Prostate gland (tissue), 2 donors: ENCODE measurements at places on chromosomes 7 and 10. TPM values are rescaled to one million over a fixed set of nuclear protein-coding genes. Genes with fewer than 3 reads are reported as not detected.

- DNase-seq = no peak
Observed at GRCh38 chr7:44624318-44624717, 17.9 kb downstream of the OGDH start.

DNA sequence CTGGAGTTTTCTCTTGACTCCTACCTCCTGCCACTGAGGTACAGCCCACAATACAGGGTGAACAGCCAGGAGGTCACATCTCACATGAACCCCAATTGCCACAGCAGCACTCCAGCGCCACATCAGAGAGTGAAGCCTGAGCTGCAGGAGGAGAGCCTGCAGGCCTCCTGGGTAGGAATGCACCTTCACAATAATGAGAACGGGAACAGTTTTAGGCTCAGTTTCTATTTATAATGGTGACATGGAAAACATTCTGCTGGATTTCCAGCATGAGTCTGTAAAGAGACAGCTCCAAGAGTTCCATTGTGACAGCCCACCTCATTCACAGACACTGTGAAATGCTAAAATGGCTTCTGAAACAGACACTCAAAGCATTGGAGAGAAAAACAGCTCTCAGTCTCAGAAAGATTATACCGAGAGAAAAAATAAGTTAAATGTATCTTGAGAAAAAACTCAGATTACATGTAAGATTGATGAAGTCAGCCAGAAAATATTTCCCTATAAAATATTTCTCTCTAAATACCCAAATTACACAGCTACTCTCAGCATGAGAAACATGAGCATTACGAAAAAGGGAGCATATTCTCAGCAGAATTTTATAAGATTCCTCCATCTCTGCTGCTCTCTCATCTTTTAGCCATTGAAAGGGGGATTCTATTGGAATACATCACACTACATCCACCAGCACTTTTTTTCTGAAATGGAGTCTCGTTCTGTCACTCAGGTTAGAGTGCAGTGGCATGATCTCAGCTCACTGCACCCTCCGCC lies 11.3 kb downstream of the ZNF680 start:
- no peak for DNase-seq

DNA sequence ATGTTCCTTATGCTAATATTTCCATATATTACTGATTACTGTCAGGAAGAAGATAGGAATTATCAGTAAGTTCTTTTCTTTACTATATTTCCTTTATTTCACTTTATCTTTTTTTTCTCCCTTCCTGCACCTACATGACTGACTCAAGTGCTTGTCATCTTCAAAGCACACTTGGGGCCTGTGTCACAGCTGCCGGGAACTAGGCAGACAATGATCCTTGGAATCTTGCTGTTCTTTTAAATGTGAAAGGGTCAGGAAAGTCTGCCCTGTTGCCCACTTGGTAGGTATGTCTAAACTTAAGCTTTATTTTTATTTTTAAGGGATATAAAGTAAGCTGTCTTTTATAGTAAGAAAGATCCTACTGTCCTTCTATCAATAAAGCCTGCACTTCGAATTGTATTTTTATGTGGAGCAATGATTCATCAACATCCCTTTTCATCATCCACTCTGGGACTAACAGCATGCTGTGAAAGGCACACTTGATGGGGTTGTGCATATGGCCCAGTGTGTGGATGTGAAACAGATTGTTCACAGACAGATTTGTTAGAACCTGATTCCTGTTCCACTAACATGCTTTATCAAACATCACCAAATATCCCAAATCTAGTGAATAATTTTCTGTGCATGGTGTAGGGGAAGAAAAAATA lies 556.9 kb downstream of the DNAJB9 start:
- no peak for DNase-seq

- DNase-seq = no peak
Observed at GRCh38 chr7:44985900-44986217, 7.0 kb upstream of the MYO1G start.

The CPA2 gene
- not detected for total RNA-seq

The CD36 gene
- 5.7 TPM for total RNA-seq

- DNase-seq = no peak
Observed at GRCh38 chr10:43299579-43299978, 32.7 kb upstream of the RASGEF1A start.

DNA sequence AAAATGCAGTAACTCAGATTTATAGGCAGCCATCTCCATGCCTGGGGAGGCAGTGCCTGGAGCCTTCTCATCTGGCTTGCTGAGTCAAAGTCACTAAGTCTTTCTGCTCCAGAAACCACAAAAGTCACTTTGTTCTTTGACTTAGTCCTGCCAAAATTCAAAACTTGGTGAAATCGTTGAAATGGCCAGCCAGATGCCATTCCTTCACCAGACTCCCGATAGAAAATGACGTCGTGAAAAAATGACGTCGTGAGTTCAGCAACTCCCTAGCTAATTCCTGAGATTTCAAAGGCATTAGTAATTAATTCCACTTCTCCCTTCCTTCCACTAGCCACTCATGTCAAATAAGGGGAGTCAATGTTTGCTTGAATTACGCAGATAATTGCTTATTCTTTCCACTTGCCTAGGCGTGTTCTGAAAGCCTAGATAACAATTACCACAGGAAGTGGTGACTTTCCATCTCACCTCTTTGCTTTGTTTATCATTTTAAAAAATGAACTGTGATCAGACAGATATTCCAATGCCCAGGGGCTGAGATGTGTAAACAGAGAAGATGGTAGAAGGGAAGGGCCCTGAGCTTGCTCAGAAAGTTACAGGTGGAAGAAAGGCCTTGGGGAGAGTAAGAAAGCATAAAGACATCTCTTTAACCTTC lies 48.5 kb upstream of the OSBPL3 start:
- no peak for DNase-seq

The CDCA7L gene
- total RNA-seq = 17.7 TPM

The NUTM2E gene
- 0.57 TPM for total RNA-seq
